ENCODE measurements at places on chromosomes 2 and 18.

- H3K4me3 ChIP-seq = no peak overlapping the region
- H3K27ac ChIP-seq = no peak overlapping the region
- no peak for DNase-seq
- no peaks in the 10 kb centered on the region for H3K4me1 ChIP-seq
Observed at GRCh38 chr2:129820908-129821307, 158.6 kb upstream of the RAB6C start.

GRCh38 chr2:207523005-207523404, 6.8 kb upstream of the CREB1 start:
- H3K4me3 ChIP-seq = no peak overlapping the region
- peaks cover 43% of the 10 kb centered on the region for H3K4me1 ChIP-seq
- H3K27ac ChIP-seq = no peak overlapping the region
- no peak for DNase-seq
- H3K27me3 ChIP-seq = no peaks in the 10 kb centered on the region

GRCh38 chr2:27118525-27119329, at the start of gene CGREF1:
Gene CGREF1, minus strand, starts transcription at chr2:27119128. Its CDS starts 14,762 bp downstream, at chr2:27104366.
- no peak for DNase-seq
- H3K4me3 ChIP-seq = peak within 1 kb of the TSS; percentile 77
- peaks cover 12% of the 10 kb centered on the region for H3K4me1 ChIP-seq
- peak within 1 kb of the TSS; percentile 36 for H3K27ac ChIP-seq

DNA sequence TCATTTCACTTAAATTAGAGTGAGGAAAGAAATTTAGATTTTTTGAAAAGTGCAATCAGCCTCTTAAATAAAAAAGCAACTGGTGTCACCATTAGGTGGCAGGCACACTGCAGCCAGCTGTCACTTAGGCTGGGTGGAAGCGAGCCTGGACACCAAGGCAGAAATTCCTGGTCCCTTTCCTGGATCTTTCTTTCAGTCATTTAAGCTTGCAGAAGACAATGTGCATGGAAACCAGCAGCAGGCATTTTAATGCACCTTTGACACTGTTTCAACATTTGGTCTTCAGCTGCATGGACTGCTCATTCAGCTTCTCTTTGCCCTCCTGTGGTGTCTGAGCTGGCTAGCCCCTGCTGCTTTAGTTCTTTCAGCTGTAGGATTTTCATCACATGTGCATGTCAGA, 61.0 kb downstream of the AQP4 start:
- no peaks in the 10 kb centered on the region for H3K36me3 ChIP-seq
- DNase-seq = no peak
- H3K4me1 ChIP-seq = no peaks in the 10 kb centered on the region
- H3K4me3 ChIP-seq = no peak overlapping the region

GRCh38 chr18:38933910-38934510, 1368.4 kb upstream of the CELF4 start:
- DNase-seq = no peak
- no peaks in the 10 kb centered on the region for H3K27me3 ChIP-seq
- peaks cover 13% of the 10 kb centered on the region for H3K4me1 ChIP-seq
- H3K27ac ChIP-seq = no peak overlapping the region

DNA sequence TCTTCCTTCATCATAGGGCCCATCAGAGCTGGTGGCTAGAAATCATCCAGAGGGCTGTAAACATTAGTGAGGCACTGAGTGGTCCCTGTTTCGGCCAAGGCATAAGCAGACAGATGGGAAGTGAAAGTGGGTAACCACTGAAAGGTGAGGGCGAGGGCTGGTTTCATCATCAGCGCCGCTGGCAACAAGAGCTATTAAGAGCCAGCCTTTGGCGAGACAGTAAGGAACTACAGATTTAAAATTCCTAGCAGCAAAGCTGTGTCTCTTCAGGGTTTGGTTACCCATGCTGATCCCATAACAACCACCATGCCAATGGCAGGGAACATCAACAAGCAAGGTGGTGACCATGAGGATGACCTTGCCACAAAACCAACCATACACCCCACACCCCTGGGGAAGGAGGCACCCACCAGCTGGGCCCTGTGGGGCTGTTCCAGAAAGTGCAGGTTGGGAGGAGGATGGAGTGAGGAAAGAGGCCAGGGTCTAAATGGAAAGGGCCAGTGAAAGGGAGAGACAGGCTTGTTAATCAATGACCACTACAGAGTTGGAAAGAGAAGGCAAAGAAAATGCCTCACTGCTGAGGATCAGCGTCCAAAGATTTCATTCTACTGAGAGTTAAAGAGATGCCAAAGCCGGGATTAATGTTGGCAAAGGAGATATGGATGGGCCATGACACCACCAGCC, 9.0 kb upstream of the SLC20A1 start:
- H3K4me3 ChIP-seq = no peak overlapping the region
- H3K36me3 ChIP-seq = peaks cover 1% of the 10 kb centered on the region
- H3K27ac ChIP-seq = no peak overlapping the region
- no peaks in the 10 kb centered on the region for H3K27me3 ChIP-seq

DNA sequence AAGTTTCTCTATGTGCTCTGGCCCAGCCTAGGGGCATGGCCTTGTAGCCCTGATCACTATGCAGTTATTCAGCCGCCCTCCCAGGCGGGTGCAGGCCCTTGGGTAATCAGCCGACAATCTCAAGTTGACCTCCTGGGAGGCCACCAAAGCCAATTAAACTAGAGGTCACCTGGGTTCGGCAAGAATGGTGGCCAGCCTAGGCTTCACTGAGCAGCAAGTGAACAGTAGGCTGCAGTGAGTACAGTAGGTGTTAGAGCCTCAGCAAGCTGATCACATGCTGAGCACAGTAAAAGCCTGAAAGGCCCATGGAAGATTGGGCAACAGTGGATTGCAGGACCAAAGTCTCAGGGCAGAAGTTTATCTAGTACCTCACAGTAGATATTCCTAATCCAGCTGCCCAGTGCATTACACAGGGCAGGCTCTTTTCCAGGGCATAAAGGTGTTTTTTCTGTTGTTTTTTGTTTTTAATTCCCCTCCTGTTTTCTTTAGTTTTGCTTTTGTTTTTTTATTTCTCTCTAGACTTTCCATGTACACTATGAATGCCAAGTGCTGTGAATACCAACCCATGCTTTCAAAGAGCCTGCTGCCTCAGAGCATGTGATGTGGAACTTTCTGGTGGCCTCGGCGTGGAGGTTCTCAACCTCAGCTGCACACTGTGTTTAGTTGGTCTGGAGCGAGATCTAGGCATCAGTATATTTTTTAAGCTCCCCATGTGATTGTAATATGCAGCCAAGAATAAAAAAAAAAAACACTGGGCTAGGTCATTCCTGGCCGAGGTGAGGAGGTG, 55.9 kb upstream of the ATL2 start:
- H3K27me3 ChIP-seq = peaks cover 17% of the 10 kb centered on the region
- H3K27ac ChIP-seq = no peak overlapping the region
- DNase-seq = no peak
- no peaks in the 10 kb centered on the region for H3K36me3 ChIP-seq
- no peak overlapping the region for H3K4me3 ChIP-seq

DNA sequence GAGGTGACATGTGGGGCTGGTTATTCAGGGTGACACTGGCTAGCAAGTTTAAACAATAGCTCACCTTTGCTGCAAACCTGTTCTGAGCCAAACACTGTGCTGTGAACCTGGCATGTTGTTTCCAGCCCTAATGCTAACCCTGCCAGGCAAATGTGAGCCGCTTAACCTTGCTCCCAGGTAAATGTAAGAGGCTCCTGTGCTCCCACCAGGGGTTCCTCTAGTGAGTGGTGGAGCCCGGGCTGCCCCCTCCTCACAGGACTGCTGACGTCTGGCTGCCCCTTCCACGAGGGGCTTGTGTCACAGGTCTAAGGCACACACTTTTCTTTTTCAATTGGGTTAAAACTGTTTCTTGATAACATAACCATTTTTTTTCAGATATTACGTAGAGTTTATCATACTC, 223.7 kb downstream of the DCDC2C start:
- DNase-seq = no peak
- no peak overlapping the region for H3K27ac ChIP-seq
- H3K36me3 ChIP-seq = no peaks in the 10 kb centered on the region

DNA sequence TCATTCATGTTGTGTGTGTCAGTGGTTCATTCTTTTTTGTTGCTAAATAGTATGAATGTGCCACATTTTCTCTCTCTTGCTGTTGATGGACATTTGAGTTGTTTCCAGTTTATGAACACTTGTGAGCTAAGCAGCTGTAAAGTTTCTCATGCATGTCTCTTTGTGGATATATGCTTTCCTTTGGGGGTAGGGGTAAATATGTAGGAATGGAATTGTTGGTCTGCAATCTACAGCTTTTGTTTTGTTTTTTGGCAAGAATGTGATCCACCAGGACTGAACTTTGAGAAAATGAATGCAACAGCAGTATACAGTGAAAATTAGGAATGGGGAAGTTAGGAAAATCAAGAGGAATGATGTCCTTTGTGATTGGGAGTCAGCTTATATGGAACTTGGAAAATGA, 226.3 kb downstream of the CDCA7 start:
- H3K36me3 ChIP-seq = no peaks in the 10 kb centered on the region
- H3K4me1 ChIP-seq = no peaks in the 10 kb centered on the region
- no peak for DNase-seq

GRCh38 chr2:53067056-53067455, 700.5 kb upstream of the CHAC2 start:
- no peaks in the 10 kb centered on the region for H3K36me3 ChIP-seq
- no peak overlapping the region for H3K27ac ChIP-seq
- no peak overlapping the region for H3K4me3 ChIP-seq
- no peak for DNase-seq
- no peaks in the 10 kb centered on the region for H3K4me1 ChIP-seq

- H3K4me3 ChIP-seq = no peak overlapping the region
- no peaks in the 10 kb centered on the region for H3K36me3 ChIP-seq
- no peak for DNase-seq
- H3K27me3 ChIP-seq = peaks cover 10% of the 10 kb centered on the region
- no peak overlapping the region for H3K27ac ChIP-seq
Observed at GRCh38 chr18:47036298-47036874, 965 bp upstream of the ELOA2 start.

Data from activated T-helper 2 cell treated with anti-CD3 and anti-CD28 coated beads, Interferon-gamma antibody, Interleukin-2, Interleukin-4, amounts not matched to agents 10 μg/mL and 5 μg/mL and 100 μg/mL, durations not matched to agents 14 hours and 24 hours and 36 hours (primary cell).